ENCODE measurements at places on chromosomes 1 and 21.

DNA sequence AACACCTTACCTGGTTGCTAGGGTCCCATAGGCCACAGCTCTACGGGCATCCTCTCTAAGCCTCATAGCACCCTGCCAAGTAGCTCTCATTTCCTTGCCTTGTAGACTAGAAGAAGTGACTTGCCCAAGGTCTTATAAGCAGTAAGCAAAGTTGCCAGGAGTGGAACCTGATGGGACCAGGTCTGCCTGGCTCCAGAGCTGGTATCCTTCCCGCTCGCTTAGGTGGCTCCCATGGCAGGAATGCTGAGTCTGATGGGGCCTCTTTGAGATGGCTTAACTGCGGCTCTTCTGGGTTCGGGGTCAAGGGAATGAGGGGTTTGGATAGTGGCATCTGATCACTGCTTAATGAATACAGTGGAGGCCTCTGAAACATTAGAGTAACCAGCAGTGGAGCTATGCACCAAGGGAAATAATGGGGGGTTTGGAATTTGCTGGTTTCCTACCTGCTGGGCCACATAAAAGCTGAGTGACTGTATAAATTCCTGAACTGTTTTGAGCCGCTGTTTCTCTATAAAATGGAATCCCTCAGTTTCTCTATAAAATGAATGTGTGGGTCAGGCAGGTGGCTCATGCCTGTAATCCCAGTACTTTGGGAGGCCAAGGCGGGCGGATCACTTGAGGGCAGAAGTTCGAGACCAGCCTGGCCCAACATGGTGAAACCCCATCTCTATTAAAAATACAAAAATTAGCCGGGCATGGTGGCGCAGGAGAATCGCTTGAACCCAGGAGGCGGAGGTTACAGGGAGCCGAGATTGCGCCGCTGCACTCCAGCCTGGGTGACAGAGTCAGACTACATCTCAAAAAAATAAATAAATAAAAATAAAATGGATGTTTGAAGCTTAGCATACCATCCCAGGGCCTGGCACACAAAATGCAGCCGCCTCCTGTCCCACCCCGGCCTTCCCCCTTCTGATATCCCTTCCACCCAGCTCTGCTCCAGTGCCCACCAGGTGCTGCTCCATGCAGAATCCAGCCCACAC lies 12.4 kb downstream of the FAM151A start:
- no peak for DNase-seq

- no peak for DNase-seq
Observed at GRCh38 chr1:164583835-164584539, 25.0 kb downstream of the PBX1 start.

DNA sequence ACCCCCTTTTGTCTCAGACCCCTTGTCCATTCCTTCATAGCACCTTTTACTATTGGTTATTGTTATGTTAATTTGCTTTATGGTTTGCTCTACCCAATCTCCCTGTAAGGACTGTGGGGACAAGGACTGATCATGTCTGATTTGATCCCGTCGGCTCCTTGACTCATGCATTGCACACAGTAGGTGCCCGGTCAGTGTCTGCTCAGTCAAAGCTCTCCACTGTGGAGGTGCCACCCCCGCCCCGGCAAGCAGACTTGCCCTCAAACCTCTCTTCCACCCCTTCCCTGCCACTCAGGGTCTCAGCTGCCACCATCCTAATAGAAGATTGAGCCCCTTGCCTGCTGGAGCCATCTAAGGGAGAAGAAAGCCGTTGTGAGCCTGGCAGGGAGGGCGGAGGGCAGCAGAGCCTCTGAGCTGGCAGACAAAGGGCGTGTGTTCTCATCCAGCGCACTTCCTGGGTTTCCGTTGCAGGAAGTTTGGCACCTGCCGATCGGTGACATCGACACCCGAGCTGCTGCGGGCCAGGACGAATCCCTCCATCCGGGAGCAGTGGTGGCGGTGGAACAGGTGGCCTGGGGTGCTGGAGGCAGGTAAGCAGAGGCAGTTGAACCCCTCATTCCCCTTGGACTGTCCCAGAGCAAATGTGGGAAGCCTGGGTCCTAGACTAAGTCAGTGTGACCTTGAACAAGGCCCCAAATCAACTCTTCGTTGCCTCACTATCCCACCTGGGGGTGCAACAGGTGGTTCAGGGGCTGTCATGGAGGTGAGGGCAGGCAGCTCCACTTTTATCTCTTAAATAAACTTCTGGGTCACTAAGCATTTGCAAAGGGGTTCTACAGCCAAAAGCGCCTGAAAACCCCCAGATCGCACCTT lies 2.2 kb upstream of the FBLIM1 start:
- no peak for DNase-seq

DNA sequence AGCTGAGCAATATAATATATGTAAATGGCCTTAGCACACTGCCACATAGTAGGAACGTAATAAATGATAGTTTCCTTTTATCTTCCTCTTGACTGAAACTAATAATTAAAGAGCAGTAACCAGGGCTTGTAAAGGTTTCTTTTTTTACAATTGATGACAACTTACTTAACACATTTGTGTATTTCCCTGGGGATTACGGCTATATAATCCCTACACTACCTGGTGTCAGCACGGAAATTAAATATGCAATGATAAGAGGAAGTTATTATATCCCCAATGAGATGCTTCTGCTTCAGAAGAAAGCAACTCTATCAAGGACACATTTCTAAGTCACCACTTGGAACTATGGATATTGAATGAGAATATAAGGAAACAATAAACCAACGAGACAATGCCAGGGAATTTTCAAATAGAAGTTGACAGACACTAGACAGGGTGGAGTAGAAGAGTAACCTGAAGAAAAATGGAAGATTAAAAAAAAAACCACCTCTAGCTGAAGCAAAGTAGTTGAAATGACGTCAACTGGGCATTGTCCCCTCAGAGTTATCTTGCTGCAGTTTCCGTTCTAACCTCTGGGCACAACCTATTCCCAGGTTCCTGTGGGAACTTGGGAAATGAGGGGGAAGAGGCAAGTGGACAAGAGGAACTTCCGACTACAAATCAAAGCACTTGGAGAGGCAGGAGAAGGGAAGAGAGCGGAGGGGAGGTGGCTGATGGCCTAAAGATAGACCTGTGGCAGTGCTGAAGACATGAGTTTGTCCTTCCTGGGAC lies 66.5 kb downstream of the PLPP3 start:
- DNase-seq, result no peak
